ENCODE measurements at places on chromosomes 3 and 15.

- peak; percentile 54 for DNase-seq
Measured at GRCh38 chr15:40927873-40928806, 1.0 kb upstream of the DLL4 start.

- no peak for DNase-seq
Measured at GRCh38 chr3:126535636-126536035, 11.7 kb downstream of the CHST13 start.

- peak; percentile 13 for DNase-seq
Measured at GRCh38 chr3:15768421-15769255, 29.1 kb downstream of the ANKRD28 start.

DNA sequence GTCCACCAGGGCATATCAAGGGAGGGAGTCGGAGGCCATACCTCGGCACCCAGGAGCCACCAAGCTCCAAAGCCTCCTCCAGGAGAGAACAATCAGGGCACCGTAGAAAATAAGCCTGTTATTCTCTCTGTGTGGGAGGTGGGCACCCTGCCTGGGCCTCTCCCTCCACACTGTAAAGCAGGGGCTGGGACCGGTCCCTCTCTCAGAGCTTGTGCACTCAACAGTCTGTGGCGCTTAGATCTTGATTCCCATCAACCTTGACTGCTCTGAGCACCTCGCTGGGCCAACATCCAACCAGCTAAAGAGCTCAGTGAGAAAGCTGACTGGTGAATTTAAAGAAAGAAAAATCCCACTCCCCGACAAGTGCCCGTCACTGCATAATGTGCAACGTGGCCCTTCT lies 53.0 kb downstream of the PCSK6 start:
- DNase-seq = no peak

DNA sequence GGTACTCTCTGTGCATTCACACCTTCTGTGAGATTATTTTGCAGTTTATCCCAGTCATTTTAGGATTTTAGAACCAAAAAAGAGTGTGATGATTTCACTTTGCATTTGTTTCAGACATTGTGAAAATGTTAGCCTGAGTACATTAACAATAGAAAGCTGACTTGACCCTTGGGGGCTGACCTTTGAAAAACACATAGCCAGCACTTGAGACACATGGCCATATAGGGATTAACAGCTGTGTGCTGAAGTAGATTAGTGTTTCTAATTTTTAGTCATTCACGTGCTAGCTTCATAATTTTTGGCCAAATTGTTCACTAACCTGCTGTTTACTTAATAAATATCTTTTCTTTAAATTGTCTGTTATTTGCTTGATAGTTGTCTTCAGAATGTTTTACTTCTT lies 3.5 kb downstream of the FEM1B start:
- DNase-seq = no peak

DNA sequence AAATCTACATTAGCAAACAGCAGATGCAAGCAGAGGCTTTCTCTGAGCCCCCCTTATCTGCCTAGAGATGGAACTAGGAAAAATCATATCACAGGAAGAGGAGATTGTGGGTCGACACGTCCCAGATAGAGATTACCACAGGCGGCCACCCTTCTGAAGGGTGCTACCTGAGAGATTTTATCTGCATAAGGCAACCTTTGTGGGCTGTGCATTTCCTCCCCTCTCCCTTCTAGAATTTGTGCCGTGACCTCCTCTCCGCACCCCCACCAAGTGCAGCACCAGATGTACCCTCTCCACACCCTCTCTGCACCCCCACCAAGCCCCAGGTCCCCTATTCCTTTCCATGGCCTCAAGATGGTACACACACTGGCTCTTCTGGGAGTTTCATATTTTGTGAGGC lies 27.4 kb downstream of the METTL6 start:
- DNase-seq = no peak

- no peak for DNase-seq
Measured at GRCh38 chr3:177513815-177514610, 316.7 kb upstream of the TBL1XR1 start.

GRCh38 chr3:74542441-74542840 lies 72.0 kb downstream of the CNTN3 start:
- DNase-seq = no peak
